ENCODE measurements at places on chromosomes 12 and 14. TPM values are rescaled to one million over a fixed set of nuclear protein-coding genes. Genes with fewer than 3 reads are reported as not detected.

Gene MUCL1
- polyA plus RNA-seq = 19.2 TPM

Gene SLC2A13
- polyA plus RNA-seq = 2.6 TPM

Gene PAPLN
- 20.0 TPM for polyA plus RNA-seq

Gene GDF3
- 0.37 TPM for polyA plus RNA-seq

Gene OR6C6
- not detected for polyA plus RNA-seq

Gene RILPL1
- 11.8 TPM for polyA plus RNA-seq

Gene RPGRIP1
- 0.30 TPM for polyA plus RNA-seq

Gene NRXN3
- 1.5 TPM for polyA plus RNA-seq

Gene OR4Q2
- polyA plus RNA-seq = not detected

Gene KCNJ8
- 3.5 TPM for polyA plus RNA-seq

Gene PRB2
- polyA plus RNA-seq = 0.94 TPM

Gene BIN2
- 57.7 TPM for polyA plus RNA-seq

Gene SOAT2
- polyA plus RNA-seq = 0.71 TPM

Gene FITM1
- polyA plus RNA-seq = 3.5 TPM

Gene LPCAT3
- 28.2 TPM for polyA plus RNA-seq

Gene APOF
- polyA plus RNA-seq = not detected

Gene CLEC14A
- 15.4 TPM for polyA plus RNA-seq

Gene CCDC38
- polyA plus RNA-seq = 0.07 TPM

Gene SLC2A3
- 14.9 TPM for polyA plus RNA-seq

Gene SERPINA3
- 120 TPM for polyA plus RNA-seq

Gene TOMM20L
- polyA plus RNA-seq = not detected

Gene ENDOU
- polyA plus RNA-seq = 1.3 TPM

Gene RERG
- 3.1 TPM for polyA plus RNA-seq

Gene LIN7A
- polyA plus RNA-seq = 0.57 TPM

Gene KCNA1
- 4.0 TPM for polyA plus RNA-seq

Gene MAP1LC3B2
- polyA plus RNA-seq = 6.5 TPM

Gene HOXC9
- 0.43 TPM for polyA plus RNA-seq

Gene ARID4A
- polyA plus RNA-seq = 14.8 TPM

Gene SLC25A47
- polyA plus RNA-seq = 0.09 TPM

Gene MYH6
- 0.25 TPM for polyA plus RNA-seq

Gene AQP2
- 0.05 TPM for polyA plus RNA-seq

Gene RNASE3
- 1.2 TPM for polyA plus RNA-seq

Gene GPR33
- polyA plus RNA-seq = not detected

Gene KRT5
- 1,023 TPM for polyA plus RNA-seq

Gene SYT1
- 0.82 TPM for polyA plus RNA-seq

Gene GLIPR1L2
- polyA plus RNA-seq = 2.1 TPM

Gene TMEM253
- 0.98 TPM for polyA plus RNA-seq

Gene RPL10L
- not detected for polyA plus RNA-seq

Gene DDX23
- polyA plus RNA-seq = 61.3 TPM

Gene MYF6
- polyA plus RNA-seq = 0.71 TPM

Data from thymus (tissue), 14 donors.